Stimulated activated CD8-positive, alpha-beta memory T cell treated with anti-CD3 and anti-CD28 coated beads, Interleukin-12 subunit alpha, Interleukin-12 subunit beta, amount 100 ng/mL, for 1 hour (primary cell): ENCODE measurements at places on chromosomes 12 and 14.

DNA sequence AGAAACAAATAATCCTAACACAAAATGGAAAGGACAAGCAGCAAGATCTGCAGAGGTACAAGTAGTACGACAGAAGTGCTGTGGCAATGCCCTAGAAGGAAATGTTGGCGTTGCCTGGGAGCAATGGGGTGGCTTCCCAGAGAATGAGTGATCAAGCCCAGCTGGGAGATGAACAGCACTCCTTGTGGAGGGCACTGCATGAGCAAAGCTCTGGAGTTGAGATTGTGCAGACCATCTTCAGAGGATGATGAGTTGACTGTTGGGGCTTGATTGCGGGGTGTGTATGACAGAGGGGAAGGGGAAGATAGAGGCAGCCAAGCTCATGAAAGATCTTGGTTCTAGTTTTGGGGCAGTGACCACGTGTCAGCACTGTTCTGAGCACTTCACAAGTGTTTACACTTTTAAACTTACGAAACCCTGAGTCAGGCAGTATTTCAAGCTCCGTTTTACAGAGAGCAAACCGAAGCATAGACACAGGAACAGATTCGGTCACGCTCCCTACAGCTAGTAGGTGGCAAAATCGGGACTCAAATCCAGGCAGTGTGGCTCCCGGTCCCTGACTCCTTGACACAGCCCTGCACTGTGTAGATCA is 127.2 kb upstream of the LHX5 start:
- no peak for DNase-seq

- no peak for DNase-seq
Measured at GRCh38 chr14:42565556-42565955, 958.9 kb downstream of the LRFN5 start.

DNA sequence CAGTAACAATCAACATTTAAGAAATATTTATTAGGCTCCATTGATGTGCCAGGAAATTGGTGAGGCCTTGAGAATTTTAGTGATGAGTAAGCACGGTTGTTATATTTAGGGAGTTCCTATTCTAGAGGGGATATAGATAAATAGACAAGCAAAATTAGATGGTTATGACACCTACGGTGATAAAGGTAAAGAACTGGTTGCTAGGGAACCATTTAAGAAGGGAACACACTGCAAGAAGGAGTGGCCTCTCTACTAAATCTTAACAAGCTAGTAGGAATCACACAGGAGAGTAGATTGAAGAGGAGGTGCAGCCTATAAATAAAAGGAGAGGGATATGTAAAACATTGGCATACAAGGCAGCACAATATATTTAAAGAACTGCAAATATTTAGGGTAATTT is 155.2 kb downstream of the LRIG3 start:
- no peak for DNase-seq

DNA sequence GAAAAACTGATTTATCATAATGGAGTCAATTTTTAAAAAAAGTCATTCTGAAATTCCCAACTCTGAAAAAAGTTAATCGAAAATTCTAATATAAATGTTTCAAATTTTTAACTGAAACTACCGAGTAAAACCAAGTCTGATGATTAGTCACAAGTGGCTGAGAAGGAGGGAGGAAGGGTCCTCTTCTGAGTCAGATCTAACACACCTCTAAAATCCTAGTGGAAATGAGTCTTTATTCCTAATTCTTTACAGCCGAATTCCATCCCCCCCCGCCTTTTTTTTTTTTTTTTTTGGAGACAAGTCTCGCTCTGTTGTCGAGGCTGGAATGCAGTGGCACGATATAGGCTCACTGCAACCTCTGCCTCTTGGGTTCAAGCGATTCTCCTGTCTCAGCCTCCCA is 37.9 kb downstream of the RAD9B start:
- DNase-seq: no peak

- no peak for DNase-seq
Measured at GRCh38 chr12:110560048-110560447, 23.1 kb downstream of the PPTC7 start.

- no peak for DNase-seq
Measured at GRCh38 chr12:108190529-108190928, 61.4 kb downstream of the WSCD2 start.
